ENCODE measurements at places on chromosomes 5 and 9.

- DNase-seq: no peak
Observed at GRCh38 chr9:114002986-114003350, 75.1 kb downstream of the AMBP start.

DNA sequence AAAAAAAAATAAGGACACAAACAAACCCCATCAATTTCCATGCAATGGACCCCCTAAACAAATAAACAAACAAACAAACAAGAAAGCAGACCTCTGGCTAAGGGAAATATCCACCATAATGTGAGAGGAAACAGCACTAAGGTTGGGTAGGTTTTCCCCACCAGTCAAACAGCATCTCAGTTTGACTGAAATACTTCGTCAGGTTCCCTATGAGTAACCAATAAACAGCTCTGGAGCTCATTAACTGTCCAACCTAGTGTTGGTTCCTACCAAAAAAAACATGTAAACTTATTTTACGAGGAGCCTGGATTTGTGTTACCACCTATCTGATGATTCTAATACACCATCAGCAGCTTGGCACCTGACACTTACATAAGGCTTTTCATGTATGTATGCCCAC lies 198.5 kb upstream of the TARS1 start:
- no peak for DNase-seq

DNA sequence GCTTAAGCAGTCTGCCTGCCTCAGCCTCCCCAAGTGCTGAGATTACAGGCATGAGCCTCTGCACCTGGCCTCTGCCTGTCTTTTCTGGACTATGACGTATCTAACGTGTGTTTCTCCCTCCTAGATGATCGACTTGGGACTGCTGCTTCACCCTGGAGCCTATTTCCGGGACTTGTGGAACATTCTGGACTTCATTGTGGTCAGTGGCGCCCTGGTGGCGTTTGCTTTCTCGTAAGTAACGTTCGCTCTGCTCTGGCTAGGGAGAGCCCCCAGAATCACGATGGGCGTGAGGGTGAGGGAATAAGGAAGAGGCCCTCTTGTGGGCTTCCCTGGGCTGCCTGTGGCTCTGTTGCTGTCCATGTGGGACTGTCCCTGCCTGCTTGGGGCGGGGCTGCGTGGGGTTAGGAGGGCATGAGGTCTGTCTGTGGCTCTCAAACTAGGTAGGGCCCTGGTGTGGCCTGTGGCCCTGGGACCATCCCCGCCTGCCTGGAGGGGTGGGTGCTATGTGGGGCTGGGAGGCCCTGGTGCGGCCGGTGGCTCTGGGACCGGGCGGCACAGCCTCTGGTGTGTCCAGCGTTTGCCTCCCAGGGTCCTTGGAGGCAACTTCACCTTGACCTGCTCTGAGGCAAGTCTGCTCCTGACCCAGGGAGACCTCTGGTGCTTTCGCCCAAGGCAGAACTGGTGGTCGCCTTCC lies 171.7 kb downstream of the CACNA1B start:
- no peak for DNase-seq

DNA sequence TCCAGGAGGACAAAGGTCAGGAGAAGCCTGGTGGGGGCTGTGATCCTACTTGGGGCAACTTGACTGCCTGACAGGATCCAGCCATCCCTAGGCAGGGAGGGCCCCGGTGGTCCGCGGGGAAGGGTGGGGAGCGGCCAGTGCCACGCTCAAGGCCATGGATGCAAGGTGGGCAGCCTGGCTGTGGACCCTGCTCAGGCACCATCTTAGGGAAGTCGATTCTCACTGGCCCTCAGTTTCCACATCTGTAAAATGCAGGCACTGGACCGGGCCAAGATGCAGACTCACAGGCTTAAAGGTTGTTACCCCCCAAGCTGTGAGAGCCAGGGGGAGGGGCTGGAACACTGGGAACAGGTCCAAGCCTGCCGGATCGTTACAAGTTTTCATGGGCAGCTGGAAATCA lies 8.7 kb upstream of the DOLPP1 start:
- no peak for DNase-seq

GRCh38 chr5:50995285-50995942 lies 329.0 kb downstream of the PARP8 start:
- DNase-seq: no peak

- no peak for DNase-seq
Observed at GRCh38 chr5:40405230-40405629, 274.5 kb upstream of the PTGER4 start.

- no peak for DNase-seq
Observed at GRCh38 chr5:61228691-61229280, 66.5 kb upstream of the SMIM15 start.

- DNase-seq: no peak
Observed at GRCh38 chr9:128716581-128717254, 7.2 kb downstream of the ZDHHC12 start.

- no peak for DNase-seq
Observed at GRCh38 chr5:53603009-53603687, 42.7 kb downstream of the NDUFS4 start.

- no peak for DNase-seq
Observed at GRCh38 chr5:89712134-89712700, 697.3 kb downstream of the CETN3 start.

- DNase-seq: no peak
Observed at GRCh38 chr9:113738496-113738892, 137.6 kb upstream of the ZNF618 start.

DNA sequence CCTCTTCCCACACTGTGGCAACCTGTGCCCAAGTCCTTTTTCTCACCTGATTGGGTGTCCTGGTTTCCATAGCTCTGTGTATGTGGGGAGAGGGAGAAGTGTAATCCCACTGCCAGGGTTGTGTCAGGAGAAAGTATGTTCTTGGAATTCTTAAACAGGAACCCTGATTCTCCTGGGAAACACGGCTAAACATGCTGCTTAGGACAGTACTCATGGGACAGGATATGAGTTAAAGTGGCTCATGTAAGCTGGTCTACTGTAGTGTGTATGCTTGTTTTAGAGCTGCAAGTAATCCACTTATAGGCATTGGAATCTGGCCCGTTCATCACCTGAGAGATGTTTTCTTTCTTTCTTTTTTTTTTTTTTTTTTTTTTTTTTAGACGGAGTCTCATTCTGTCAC lies 23.9 kb downstream of the ARHGEF28 start:
- DNase-seq: no peak

GRCh38 chr5:139700711-139701055 lies 52.5 kb downstream of the CXXC5 start:
- no peak for DNase-seq

DNA sequence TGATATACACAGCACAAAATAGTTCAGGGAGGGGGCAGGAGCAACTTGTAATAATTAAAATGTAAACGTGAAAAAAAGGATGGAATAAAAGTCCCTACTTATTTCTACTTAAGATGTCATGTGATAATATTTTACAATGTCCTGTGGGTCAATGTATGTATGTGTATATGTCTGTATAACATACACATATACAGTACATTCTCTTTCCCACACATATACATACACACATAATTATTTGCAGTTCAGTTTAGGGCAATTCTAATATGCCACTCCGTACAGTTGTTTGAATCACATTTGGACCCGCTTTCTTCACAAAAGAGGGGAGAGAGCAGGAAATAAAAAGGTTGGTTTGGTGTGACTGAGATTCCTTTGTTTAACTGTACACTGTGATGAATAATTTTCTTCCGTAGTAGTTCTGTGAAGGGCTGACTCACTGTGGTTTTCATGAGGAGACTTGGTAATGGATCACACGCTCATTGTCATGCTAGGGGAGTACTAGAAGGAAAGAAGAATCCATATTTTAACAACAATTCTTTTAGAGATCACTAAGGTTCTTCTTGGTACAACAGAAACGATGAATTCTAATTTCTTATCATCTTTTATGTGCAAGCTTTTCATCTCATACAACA lies 26.2 kb upstream of the ACOT12 start:
- DNase-seq: no peak

DNA sequence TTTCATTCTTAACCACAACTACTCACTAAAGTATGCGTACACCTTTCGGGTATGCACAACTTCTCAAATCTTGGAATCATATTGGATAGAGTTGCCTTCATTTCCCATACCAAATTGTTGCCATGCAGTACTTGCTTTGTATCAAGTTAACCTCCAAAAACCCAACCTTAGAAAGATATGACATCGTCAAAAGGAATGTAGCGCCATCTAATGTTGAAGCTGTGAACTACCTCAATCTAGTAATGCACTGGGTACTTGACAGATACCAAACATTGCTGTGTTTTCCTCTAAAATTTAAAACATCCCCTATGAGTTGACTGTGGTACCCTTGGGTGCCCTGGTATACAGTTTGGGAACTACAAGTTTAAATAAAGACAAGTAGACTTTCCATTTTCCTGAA lies 318.4 kb downstream of the ARL15 start:
- no peak for DNase-seq

DNA sequence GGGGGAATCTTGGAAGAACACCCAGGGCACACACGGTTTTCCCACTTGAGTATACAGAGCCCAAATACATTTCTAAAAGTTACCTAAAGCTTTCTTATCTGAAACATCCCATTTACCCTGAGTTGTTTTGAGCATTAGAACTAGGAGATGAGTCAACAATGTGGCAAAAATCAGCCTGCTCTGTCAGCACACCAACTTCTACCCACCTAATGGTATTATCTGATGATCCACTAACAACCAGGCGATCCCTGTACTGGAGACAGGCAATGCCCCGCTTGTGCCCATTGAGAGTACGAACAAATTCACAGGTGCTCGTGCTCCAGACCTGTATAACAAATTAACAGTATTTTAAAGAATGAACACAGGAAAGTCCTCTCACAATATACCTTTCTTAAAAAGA lies 87.0 kb downstream of the SMIM23 start:
- no peak for DNase-seq

GRCh38 chr9:112761912-112762655 lies 11.5 kb downstream of the SNX30 start:
- no peak for DNase-seq

DNA sequence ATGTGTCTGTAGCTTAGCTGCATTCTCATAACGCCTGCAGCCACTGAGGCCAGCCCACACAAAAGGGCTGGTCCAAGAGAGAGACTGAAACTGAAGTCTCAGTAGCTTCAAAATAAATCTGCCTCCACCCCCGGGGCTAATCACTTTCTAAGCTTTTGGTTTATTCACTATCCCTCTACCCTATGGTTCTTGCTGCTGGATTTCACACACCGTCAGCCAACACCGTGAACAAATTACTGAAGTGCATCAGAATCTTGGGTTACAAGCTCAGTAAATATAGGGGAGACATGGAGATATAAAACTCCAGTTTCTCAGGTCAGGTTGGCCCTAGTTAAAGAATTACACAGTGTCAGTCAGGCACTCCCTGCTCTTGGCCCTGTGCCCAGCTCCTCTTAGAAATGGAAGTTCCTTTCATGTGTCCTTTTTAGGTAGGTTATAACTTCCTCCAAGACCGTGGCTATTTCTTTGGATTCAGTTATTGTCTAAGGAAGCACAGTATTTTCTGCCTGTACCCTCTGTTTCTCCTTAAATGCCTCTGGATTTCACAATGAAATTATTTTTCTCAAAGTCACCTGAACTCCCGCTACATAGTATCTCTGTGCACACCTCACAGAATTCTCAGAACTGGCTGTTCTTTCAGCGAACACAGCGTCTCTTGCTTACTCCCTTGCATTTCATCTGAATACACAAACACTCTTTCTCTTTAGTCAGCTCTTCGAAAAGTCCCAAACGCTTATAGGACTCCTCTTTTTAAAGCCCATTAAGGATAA lies 112.5 kb downstream of the FAM174A start:
- DNase-seq: no peak

DNA sequence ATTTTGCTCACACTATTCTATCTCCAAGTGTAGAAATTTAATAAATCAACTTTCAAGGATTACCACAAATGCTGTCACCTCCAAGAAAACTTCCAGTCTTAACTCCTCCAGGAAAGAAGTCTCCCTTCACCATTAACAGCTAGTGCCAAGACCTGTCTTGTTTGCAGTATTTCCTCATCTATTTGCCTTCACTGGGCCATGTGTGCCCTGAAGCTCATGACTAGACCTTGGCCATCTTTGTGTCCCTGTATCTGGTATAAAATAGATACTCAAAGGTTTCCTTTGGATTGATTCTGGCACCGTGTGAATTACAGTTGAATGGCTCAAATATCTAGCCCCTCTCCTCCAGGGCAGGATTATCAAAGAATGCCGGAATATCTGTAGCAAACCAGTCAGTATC lies 346.7 kb upstream of the KLF4 start:
- no peak for DNase-seq

- DNase-seq: no peak
Observed at GRCh38 chr5:133469252-133469651, 143.1 kb downstream of the FSTL4 start.

DNA sequence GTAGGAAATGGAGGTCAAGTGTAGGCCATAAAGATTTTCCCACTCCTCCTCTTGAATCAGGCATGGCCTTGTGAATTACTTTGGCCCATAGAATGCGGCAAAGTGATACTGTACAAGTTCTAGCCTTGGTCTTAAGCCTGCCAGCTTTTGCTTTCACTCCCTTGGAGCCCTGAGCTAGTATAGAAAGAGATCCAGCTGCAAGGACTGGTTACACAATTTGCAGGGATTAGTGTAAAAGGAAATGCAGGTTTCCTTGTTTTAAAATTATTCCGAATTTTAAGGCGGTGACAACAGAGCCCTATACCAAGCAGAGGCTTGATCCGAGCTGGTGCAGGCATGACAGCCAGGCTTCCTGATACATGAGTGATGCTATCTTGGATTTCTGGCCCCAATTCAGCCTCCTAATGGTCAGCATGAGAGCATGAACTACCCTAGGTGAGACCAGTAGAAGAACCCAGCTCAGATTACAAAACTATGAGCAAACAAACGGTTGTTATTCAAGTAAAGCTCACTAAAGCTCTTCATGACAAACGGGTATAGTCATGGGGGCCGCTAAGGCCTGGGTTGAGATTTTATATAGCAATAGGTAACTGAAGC lies 257.9 kb downstream of the DOCK8 start:
- DNase-seq: no peak

DNA sequence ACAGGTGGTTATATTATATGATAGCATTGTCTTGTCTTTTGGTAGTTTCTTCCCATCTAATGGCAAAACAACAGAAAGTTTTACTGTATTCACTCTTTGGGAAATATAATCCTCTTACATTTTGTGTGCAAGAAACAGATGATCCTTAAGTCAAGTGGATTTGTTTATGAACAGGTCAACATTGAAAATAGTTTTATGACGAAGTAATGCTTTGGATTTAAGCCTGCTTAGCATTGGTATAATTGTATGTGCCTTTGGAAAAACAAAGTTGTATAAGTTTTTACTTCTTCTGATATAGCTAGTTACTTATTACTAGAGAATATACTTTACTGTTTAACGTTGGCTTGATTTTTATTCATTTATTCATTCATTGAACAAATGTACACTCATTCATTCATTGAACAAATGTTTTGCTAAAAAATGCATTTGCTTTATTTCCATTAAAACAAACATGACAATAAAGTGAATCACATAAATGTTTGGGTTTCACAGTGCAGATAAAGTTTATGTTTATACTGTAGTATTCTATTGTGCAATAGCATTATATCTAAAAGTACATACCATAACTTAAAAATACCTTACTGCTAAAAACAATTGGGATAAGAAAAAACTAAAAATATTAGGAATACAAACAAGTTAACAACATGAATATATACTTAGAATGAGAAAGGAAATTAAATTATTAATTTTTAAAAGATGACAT lies 12.3 kb downstream of the SGCD start:
- no peak for DNase-seq

All from stimulated activated CD8-positive, alpha-beta memory T cell treated with anti-CD3 and anti-CD28 coated beads, Interleukin-7, amount 100 ng/mL, for 1 hour (primary cell).